Stomach (tissue), 19 donors: ENCODE measurements at places on chromosomes 2 and 18. TPM values are rescaled to one million over a fixed set of nuclear protein-coding genes. Genes with fewer than 3 reads are reported as not detected.

SLC4A3 gene
- 22.8 TPM for total RNA-seq

TUBB6 gene
- total RNA-seq, result 248 TPM

RPS27A gene
- 319 TPM for total RNA-seq

POTEJ gene
- total RNA-seq, result not detected

KIDINS220 gene
- total RNA-seq, result 160 TPM

RAB17 gene
- total RNA-seq, result 16.3 TPM

QPCT gene
- 1.3 TPM for total RNA-seq

PIAS2 gene
- total RNA-seq, result 44.5 TPM

ECEL1 gene
- total RNA-seq, result not detected

ASTL gene
- total RNA-seq, result not detected

PPP4R3B gene
- total RNA-seq, result 66.3 TPM

MRPL30 gene
- 40.4 TPM for total RNA-seq

MPHOSPH10 gene
- total RNA-seq, result 26.3 TPM

SERPINB10 gene
- not detected for total RNA-seq

SLC5A7 gene
- not detected for total RNA-seq

REG3A gene
- total RNA-seq, result not detected

PIEZO2 gene
- total RNA-seq, result 45.3 TPM

FBLN7 gene
- total RNA-seq, result 2.0 TPM

GAREM1 gene
- total RNA-seq, result 32.9 TPM

NEB gene
- total RNA-seq, result not detected

LYG1 gene
- not detected for total RNA-seq

RNF25 gene
- 3.6 TPM for total RNA-seq

TEX51 gene
- total RNA-seq, result not detected

PRKAG3 gene
- total RNA-seq, result not detected

CERKL gene
- not detected for total RNA-seq

RPRM gene
- not detected for total RNA-seq

IL1A gene
- total RNA-seq, result not detected

ZAP70 gene
- total RNA-seq, result 3.3 TPM

OR6B2 gene
- not detected for total RNA-seq

MERTK gene
- 17.5 TPM for total RNA-seq

KCNJ3 gene
- 2.8 TPM for total RNA-seq

DCDC2C gene
- total RNA-seq, result not detected

GDF7 gene
- 1.3 TPM for total RNA-seq

CCDC141 gene
- 0.58 TPM for total RNA-seq

NTSR2 gene
- not detected for total RNA-seq

PRSS56 gene
- not detected for total RNA-seq

VSNL1 gene
- not detected for total RNA-seq

PCARE gene
- total RNA-seq, result not detected

SCYGR5 gene
- not detected for total RNA-seq

FECH gene
- 387 TPM for total RNA-seq
